ENCODE measurements at places on chromosomes 6 and 20.

DNA sequence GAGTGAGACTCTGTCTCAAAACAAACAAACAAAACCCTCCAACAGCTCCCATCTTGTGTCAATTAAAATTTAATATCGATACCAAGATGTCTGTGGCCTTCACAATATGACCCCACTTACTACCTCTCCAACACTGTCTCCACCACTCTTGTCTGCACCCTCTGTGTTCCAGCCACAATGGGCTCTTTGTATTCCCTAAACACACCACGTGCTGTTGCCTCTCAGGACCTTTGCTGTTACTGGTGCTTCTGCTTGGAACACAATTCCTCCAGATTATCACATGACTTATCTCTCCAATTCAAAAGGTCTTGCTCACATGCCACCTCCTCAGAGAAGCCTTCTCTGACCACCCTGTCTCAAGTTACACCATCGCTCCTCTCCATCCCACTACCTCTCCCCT, 6.0 kb upstream of the HCK start:
- DNase-seq: no peak

DNA sequence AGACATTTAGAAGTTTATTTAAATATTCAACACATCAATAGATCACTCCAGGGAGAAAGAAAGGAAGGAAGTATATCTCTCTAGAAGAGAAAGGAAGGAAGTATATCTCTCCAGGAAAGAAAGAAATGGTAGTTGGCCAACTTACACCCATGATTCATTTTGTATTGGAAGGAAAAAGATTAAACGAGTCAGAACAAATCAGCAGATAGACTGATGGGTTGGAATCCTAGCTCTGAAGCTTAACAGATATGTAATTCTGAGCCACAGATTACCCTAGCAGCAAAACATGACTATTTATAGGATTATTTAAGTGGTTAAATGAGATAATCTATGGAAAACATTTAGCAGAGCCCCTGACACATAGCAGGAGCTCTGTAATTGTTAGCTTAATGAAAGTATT, 27.1 kb downstream of the COL12A1 start:
- DNase-seq: no peak

DNA sequence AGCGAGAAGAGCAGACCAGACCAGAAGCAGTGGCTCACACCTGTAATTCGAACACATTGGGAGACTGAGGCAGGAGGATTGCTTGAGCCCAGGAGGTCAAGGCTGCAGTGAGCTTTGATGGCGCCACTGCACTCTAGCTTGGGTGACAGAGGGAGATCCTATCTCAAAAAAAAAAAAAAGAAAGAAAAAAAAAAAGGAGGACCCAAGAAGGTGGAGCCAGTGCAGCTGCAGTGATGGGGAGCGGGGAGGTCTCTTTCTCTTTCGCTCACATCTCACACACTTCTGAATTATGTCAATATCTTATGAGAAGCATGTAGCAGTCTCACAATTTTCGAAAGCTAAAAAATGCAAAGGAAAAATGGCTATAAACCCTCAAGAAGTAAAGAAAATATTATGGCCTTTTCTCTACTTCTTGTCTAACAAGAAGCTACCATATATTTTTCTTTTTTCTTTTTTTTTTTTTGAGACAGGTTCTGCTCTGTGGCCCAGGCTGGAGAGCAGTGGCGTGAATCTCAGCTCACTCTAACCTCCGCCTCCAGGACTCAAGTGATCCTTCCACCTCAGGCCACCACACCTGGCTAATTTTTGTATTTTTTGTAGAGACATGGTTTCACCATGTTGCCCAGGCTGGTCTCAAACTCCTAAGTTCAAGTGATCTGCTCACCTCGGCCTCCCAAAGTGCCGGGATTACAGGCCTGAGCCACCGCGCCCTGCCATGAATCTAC, 3.8 kb upstream of the SPO11 start:
- DNase-seq: no peak

GRCh38 chr20:16385462-16385861, 187.8 kb downstream of the KIF16B start:
- no peak for DNase-seq

DNA sequence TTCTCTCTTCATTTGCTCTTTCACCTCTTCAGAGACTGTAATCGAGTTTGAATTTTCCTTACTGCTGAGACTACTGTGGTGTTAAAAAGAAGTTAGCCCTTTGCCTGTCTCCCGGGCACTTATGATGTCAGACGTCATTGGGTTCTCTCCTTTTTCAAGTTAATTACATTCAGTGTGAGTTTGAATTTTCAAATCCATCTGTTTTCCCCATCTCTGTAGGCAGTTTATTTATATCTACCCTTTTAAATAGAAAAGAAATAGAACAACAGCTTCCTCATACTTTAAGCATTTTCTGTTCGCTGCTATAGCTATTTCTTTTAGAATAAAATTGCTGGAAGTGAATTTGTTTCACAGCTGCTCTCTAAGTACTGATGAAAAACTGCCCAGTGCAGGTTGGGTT, 81.4 kb downstream of the MCHR2 start:
- DNase-seq: no peak

GRCh38 chr6:42372699-42373098, 79.0 kb downstream of the TRERF1 start:
- no peak for DNase-seq

- DNase-seq: no peak
These were observed 31.5 kb upstream of the RHAG start for GRCh38 chr6:49668083-49668511.

DNA sequence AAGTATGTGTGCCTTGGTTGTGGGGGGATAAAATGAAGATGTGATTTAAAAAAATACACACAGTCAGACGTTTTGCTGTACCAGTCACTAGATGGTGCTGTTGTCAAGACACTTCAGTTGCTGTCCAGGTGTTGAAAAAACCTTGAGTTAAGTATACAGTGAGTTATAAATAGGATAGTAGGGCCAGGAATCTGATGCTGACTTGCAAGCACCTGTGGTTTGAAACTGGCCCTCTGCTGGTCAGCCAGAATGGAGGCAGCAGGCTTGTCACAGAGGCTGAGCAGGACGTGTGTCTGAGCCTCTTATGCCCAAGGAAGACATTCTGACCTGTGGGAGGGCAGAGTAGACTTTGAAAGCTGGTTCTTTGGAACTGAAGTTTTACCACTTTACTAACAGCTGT, 27.8 kb downstream of the RNF8 start:
- DNase-seq: no peak

DNA sequence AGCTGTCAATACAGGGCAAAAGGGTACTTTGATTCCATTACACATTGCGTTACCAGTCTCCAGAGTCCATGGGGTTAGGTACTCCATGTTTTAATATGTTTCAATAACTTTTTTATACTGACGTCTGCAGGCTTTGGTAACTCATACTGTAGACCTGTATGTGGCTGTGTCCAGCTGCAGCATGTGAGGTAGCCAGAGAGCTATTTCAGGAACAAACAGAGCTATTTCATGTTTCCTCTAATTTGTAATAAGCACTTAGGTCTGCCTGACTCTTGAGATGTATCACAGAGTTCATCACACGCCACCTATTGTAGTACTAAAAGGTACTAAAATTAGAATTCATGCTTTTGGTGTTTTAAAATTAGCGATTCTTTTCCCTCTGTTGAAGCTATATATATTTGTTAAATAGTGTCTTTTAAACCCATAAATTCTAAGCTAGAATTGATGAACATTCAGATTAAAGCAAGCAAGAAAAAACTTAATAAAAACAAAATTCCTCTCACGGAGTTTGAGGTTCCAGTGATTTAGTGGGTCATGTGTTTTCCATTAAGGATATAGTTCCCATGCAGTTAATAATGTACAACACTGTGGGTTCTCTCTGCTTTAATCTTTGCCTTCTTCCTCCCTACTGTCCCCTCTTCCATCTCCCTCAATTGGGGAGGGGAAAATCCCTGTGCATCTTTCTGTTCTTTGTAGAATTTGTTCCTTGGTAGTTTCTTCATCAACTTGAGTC, 37.0 kb downstream of the FOXO3 start:
- no peak for DNase-seq

- no peak for DNase-seq
These were observed 9.6 kb upstream of the CPNE5 start for GRCh38 chr6:36848658-36849441.

- no peak for DNase-seq
These were observed 17.1 kb downstream of the RIOK1 start for GRCh38 chr6:7406743-7407142.

- no peak for DNase-seq
These were observed 602.2 kb upstream of the NOX3 start for GRCh38 chr6:156057869-156058268.

- DNase-seq: peak; percentile 39
These were observed 867 bp downstream of the MTHFD1L start for GRCh38 chr6:150866147-150866990.

DNA sequence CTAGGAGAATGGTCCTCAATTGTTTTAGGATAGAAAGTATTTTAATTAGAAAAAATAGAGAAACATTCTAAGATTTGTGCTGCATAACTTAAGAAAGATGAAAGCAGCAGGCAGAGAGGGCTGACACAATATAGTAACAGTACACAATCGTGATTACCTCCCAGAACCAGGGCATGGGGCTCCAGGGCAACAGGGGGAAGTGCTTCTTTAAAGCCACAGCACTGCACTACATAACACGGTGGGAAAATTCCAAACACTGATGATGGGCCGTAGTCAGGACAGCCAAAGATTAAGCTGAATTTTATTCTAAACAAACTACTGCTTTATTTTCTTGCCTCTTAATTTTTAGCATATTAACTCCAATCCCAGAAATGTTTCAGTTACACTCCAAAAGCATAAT, 14.4 kb downstream of the EXOC2 start:
- DNase-seq: no peak

DNA sequence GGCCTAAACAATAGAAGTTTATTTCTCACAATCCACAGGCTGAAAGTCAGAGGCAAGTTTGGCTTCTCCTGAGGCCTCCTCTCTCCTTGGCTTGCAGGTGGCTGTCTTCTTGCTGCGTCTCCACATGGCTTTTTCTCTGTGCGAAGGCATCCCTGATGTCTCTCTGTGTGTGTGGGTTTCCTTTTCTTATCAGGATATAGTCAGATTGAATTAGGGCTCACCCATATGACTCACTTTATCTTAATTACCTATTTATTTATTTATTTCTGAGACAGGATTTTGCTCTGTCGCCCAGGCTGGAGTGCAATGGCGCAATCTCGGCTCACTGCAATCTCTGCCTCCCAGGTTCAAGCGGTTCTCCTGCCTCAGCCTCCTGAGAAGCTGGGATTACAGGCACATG, 30.7 kb downstream of the LINC00237 start:
- no peak for DNase-seq

DNA sequence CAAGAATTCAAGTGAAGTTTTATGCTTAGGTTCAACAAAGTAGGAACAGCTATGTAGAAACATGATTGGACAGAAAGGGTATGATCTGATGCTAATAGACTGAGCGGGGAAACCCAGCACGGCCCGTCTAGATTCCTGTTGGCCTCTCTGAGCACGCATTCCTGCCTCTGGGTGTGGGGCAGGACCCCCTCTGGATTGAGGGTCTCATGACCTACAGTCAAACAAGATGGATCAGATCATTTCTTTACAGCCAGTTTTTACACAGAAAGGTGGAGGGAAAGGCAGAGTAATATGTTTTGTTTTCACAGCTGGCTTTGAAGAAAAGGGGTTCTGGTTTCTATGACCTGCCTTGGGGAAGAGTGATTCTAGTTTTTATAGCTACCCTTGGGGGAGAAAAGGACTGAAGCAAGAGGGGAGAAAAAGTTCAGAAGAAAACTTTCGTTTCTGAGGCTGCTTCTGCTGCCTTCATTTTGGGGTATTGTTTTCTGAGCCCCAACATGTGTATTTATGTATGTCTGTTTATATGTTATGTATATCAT, 99.6 kb upstream of the SLC22A16 start:
- no peak for DNase-seq

GRCh38 chr6:53043581-53043980, 21.6 kb upstream of the FBXO9 start:
- DNase-seq: no peak

DNA sequence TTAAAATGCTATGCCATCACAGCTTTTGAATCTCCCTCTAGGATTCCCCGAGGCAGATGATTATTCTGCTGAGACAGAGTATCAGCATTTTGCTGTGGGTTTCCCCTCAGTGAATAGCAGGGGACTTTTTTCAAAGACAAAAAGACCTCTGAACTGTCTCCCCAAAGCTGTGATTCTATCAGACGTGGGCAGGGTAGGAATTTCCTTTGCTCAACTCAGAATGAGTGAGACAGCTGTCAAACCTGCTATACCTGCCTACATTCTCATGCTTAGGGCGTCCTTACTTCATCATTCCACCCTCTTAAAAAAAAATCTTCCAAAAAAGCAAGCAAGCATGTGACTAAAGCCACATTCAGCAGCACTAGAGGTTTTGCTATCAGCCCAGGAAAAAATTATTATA, 147.6 kb upstream of the FAM83B start:
- DNase-seq: no peak

GRCh38 chr6:162849269-162849668, 121.5 kb downstream of the PACRG start:
- no peak for DNase-seq

DNA sequence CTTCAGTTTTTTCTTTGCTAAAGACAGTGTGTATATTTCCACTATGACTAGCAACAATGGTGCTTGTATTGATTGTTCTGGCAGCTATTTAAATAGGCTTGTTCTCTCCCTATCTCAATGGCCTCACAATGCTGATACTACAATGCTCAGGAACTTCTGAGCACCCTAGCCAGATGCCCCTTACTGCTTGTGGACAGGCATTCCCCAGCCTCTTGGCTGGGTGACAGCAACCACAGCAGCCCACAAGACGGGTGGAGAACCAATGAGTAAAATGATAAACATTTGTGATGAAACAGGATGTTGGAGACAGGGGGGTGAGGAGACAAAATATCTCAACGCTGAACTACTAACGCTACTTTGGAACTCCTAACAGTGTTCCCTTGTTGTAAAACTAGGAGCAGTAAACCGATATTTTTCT, 42.3 kb downstream of the HIVEP2 start:
- peak; percentile 62 for DNase-seq

- no peak for DNase-seq
These were observed 26.6 kb upstream of the PI16 start for GRCh38 chr6:36927691-36928546.

DNA sequence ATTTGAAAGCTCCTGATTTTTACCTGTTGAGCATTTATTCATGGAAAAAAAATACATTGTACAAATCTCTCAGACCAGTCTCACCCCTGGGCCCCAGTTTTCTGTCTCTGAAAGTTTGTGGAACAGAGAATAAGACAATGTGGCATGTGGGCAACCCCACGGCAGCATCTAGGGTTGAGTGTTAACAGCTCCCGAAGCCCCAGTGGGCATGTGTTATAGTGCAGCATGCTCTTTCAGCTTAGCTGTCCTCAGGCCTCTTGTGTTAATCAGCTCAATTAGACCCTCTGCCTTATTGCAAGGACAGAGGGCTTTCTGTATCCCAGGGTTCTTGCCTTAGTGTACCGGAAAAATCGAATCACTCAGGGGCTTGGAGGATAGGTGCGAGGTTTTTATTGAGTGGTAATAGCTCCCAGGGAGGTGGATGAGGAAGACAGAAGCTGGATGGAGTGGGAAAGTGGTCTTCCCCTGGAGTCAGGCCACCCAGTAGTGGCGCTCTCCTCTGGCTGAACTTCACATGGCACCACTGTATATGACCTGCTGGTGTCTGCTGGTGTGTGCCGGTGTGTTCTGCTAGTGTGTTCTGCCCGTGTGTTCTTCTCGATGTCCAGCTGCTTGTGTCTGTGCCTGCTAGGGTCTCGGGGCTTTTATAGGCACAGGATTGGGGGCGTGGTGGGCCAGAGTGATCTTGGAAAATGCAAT, 382.8 kb downstream of the EPM2A start:
- DNase-seq: no peak

GRCh38 chr6:135976585-135976984, 125.1 kb downstream of the PDE7B start:
- no peak for DNase-seq

Data from stimulated activated CD8-positive, alpha-beta memory T cell treated with anti-CD3 and anti-CD28 coated beads, Interleukin-4, amount 100 ng/mL, for 1 hour (primary cell).